ENCODE measurements at places on chromosomes 5 and 9. TPM values are rescaled to one million over a fixed set of nuclear protein-coding genes. Genes with fewer than 3 reads are reported as not detected.

DNA sequence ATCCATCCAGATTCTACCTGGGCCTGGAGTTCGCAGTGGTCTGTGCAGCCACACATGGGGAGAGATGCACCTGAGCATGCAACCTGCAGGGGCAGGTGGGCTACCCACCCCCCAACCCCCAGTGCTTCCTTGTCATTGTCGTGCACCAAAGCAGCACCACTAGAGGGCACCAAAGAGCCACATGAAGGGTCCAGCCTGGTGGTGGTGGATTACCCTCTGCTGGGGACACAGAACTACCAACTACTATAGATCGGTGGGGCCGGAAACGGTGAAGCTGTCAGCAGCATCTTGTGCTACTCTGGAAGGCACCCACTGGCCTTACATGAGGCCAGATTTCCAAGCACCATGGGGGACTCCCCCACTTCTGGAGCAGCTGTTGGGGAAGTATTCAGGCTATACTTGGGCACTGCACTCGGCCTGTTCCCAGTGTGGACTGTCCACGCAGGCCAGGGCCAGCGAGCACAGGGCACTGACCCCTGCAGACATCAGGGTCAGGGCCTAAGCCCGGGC lies 60.2 kb upstream of the TBC1D2 start:
- peak; percentile 81 for DNase-seq

DNA sequence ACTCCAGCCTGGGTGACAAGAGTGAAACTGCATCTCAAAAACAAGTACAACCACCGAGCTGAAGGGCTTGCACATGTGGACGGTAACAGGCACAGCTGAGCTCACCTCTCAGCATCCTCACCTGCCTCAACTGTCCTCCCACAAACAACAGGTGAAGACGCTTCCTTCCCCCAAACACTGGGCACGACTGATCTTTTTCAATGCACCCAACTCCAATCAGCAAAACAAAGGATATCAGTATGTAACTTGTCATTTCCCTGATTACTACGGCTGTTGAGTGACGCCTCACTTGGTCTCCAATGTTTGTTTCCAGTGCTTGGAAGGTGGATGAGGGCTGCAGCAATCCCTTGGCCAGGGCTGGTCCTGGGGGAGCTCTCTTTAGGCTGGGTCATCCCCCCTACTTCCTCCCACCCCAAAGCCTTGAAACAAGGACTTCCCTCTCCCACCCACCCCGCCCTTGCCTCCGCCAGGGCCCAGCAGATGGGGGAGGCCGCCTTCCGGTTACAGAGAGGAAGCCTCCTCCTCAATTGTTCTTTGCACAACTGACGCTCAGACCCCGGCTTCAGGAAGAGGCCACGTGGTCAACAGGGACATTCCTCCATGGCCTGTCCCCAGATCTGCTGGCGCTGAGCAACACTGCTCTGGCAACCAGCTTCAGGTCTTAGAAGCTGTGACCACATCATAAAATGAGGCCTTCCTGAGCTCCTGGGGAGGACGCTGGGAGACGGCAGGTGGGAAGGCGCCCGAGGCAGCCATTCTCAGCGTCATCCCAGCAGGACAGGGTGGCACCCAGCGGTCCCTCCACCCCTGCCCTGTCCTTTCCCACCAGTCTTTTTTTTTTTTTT lies 5.9 kb downstream of the FAM78A start:
- no peak for DNase-seq

DNA sequence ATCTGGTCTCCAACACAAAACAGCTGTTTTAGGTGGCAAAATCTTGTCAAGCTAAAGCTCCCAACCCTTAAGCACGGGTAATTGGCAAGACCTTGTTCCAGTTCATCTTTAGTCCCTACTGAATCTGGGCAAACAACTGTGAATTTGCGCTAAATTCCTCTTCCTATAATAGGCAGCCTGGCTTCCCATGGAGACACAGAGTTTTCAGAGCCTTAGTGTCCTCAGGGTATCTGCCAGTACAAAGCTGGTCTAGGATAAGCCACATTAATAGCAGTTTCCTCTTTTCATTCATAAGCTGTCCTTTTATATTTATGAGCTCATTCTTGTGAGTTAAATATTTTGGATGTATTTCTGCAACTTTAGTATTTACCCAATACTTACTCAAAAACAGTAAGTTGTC lies 59.5 kb downstream of the FGF10 start:
- DNase-seq: no peak

GRCh38 chr5:6737043-6737941 lies 24.1 kb downstream of the TENT4A start:
- no peak for DNase-seq

DNA sequence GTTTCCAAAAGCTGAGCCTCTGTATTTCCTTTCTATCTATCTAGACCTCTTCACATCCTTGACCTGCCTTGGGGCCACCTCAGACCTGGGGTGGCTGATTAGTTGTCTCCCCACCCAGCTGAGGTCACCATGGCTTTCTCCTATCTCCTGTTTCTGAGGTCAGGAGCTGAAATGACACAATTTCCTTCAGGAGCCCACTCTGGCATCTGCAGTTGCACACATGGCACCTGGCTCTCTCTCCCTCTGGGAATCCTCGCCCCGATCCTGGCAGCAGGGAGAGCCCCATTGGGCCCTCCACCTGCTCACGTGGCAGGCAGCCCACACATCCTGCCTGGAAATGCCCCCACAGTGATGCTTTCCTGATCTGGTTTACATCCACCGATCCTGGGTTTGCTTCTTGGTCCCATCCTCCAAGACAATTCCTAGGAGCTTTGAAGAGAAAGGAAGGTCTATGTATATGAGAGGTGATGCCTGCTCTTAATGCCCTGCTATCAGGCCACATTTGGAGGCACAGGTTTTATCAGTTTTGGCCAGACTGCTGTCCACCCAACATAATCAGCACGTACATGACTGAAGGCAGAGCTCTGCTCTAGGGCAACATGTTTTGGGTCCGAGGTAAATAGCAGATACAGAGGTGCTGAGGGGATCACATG lies 53.7 kb downstream of the MARCHF3 start:
- DNase-seq: peak; percentile 19

- no peak for DNase-seq
These were observed 8.0 kb upstream of the TLR4 start for GRCh38 chr9:117696154-117696553.

DNA sequence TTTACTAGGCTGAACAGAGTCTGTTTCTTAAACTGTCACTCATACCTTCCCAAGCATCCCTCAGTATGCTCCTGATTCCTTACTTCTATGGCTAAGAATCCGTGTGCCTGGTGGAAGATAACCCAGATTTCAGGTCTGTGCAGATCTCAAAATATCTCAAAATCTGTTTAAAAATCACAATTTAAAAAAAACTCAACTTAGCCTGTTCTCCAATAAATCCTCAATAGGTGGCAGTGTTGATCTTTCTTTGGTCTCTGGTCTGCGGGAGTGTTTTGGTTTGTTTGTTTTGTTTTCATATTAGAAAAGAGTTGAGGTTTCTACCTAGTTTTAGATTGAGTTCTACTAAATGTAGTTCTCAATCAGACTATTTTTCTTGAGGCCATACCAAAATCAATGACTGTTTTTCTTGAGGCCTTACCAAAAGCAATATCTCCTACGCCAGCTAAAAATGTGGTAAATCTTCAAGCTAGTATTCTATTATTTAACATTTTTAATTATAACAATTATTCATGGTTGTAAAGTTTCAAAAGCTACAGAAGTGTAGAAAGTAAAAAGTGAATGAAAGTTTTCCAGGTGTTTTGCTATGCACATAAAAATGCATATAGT lies 57.9 kb downstream of the TGFBR1 start:
- no peak for DNase-seq

Gene ADAMTS19
- total RNA-seq: not detected

Gene GOLGA1
- total RNA-seq: 10.7 TPM
